Thoracic aorta (tissue), 2 donors: ENCODE measurements at places on chromosomes 1 and 21. TPM values are rescaled to one million over a fixed set of nuclear protein-coding genes. Genes with fewer than 3 reads are reported as not detected.

- no peak overlapping the region for H3K4me3 ChIP-seq
- H3K36me3 ChIP-seq = no peaks in the 10 kb centered on the region
- no peaks in the 10 kb centered on the region for H3K27me3 ChIP-seq
- DNase-seq = no peak
- peaks cover 11% of the 10 kb centered on the region for H3K4me1 ChIP-seq
Observed at GRCh38 chr1:27388337-27389005, 4.0 kb upstream of the GPR3 start.

The CRYAA gene
- not detected for total RNA-seq

The MNDA gene
- 12.7 TPM for total RNA-seq

The PLA2G2C gene
- total RNA-seq = not detected

GRCh38 chr1:38052750-38053415 lies 6.3 kb upstream of the POU3F1 start:
- peaks cover 3% of the 10 kb centered on the region for H3K4me1 ChIP-seq
- no peak for DNase-seq
- no peaks in the 10 kb centered on the region for H3K36me3 ChIP-seq
- no peak overlapping the region for H3K4me3 ChIP-seq

- H3K4me3 ChIP-seq = no peak overlapping the region
- H3K36me3 ChIP-seq = no peaks in the 10 kb centered on the region
- no peak overlapping the region for H3K27ac ChIP-seq
- H3K27me3 ChIP-seq = no peaks in the 10 kb centered on the region
Observed at GRCh38 chr1:53115403-53116306, 26.8 kb downstream of the SLC1A7 start.
